ENCODE measurements at places on chromosomes 16 and 17.

GRCh38 chr17:49365667-49366066 is 3.6 kb upstream of the ZNF652 start:
- DNase-seq, result no peak

DNA sequence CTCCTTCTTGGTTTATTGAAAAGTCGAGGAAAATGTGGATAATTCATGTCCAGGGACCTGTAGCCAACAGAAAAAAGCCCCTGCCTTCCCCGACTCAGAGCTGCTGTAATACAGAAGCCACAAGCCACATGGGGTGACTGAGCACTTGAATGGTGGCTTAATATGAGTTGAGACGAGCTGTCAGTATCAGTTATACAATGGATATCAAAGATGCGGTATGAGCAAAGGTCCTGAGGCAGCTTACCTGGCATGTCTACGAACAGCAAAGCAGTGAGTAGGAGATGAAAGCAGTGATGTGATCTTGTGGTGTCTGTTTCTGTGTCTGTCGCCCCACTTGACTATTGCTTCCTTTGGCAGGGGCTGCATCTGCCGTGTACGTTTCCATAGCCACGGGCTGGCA is 12.2 kb upstream of the RMI2 start:
- no peak for DNase-seq

- no peak for DNase-seq
These were observed 22.3 kb downstream of the PTRH2 start for GRCh38 chr17:59684967-59685366.

GRCh38 chr16:426115-426905 is 861 bp downstream of the RAB11FIP3 start:
- no peak for DNase-seq

DNA sequence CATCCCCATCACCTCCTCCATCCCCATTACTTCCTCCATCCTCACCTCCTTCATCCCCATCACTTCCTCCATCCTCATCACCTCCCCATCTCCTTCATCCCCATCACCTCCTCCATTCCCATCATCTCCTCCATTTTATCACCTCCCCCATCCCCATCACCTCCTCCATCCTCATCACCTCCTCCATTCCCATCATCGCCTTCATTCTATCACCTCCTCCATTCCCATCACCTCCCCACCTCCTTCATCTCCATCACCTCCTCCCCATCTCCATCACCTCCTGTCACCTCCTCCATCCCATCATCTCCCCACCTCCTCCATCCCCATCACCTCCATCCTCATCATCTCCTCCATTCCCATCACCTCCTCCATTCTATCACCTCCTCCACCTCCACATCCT is 116.4 kb downstream of the SEC14L1 start:
- DNase-seq, result no peak

Data from tibial nerve (tissue), 4 donors.